CD4-positive, alpha-beta memory T cell (primary cell): ENCODE measurements at places on chromosomes 12 and 14.

DNA sequence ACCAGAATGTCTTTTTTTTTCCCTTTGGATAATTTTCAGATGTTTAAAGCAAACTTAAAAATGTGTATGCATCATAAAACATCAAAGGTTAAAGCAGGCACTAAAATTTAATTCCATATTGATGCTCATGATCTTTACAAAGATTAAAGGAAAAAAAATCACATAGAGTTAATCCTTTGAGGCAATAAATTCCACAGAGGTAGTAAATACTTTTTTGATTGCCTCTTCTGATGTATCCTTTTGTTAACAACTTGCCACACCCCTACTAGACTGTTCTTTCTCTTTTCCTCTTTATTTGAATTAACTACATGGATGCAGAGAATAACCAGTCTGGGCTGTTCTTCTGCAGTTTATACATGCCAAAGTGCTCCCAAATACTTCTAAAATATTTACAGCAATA is 45.2 kb upstream of the KCNJ8 start:
- H3K27ac ChIP-seq, result no peak overlapping the region
- no peak for DNase-seq
- no peak overlapping the region for H3K4me3 ChIP-seq
- H3K27me3 ChIP-seq, result no peaks in the 10 kb centered on the region
- H3K4me1 ChIP-seq, result no peaks in the 10 kb centered on the region

- no peaks in the 10 kb centered on the region for H3K36me3 ChIP-seq
- DNase-seq, result no peak
- H3K4me1 ChIP-seq, result no peaks in the 10 kb centered on the region
- H3K27ac ChIP-seq, result no peak overlapping the region
- H3K27me3 ChIP-seq, result peaks cover 11% of the 10 kb centered on the region
- H3K4me3 ChIP-seq, result no peak overlapping the region
Measured at GRCh38 chr14:95364481-95365209, 44.9 kb upstream of the CLMN start.

GRCh38 chr12:64480148-64480547 is 28.2 kb downstream of the TBK1 start:
- DNase-seq, result no peak

GRCh38 chr12:5796171-5796958 is 148.7 kb downstream of the ANO2 start:
- DNase-seq, result no peak
- H3K4me3 ChIP-seq, result no peak overlapping the region
- H3K27ac ChIP-seq, result no peak overlapping the region
- no peaks in the 10 kb centered on the region for H3K27me3 ChIP-seq
